DMS79 (cell line): ENCODE measurements at places on chromosomes 5 and 9.

- DNase-seq = no peak
Observed at GRCh38 chr9:116868201-116868600, 181.1 kb downstream of the TRIM32 start.

DNA sequence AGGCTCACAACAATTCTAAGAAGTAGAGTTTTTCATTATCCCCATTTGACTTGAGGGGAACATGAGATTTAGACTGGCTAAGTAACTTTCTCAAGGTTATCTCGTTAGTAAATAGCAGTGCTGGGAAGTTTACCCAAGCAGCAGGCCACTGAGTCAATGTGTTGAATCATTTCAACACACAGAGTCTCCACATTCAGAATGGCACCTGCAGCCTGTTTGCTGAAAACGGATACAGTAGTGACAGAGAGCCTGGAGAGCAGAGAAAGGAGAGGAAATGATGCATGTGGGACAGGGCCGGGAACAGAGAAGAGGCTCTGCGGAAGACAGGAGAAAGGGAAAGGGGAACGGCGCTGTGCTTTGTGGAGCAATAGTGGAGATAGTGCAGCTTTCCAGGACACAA lies 33.5 kb upstream of the ZSWIM6 start:
- DNase-seq = no peak

- DNase-seq = no peak
Observed at GRCh38 chr9:135129137-135129695, 41.7 kb downstream of the OLFM1 start.

DNA sequence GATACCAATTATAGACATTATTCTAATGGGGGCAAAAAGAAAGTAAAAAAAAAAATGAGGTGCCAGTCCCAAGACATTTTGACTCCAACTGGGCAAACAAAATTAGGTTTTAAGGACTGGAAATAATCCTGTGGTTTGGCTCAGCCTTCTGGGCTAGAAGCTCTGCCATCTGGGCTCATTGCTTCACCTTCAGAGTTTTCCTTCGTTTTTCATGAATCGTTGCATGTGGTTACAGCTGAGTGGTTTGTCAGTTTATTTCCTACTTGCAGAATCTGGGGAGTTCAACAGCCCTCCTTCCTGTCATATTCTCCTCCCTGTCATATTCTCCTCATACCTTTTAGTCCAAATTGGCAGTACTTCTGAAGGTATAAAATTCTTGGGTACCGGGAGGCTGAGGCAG lies 12.0 kb downstream of the UGT3A2 start:
- DNase-seq = peak; percentile 77

DNA sequence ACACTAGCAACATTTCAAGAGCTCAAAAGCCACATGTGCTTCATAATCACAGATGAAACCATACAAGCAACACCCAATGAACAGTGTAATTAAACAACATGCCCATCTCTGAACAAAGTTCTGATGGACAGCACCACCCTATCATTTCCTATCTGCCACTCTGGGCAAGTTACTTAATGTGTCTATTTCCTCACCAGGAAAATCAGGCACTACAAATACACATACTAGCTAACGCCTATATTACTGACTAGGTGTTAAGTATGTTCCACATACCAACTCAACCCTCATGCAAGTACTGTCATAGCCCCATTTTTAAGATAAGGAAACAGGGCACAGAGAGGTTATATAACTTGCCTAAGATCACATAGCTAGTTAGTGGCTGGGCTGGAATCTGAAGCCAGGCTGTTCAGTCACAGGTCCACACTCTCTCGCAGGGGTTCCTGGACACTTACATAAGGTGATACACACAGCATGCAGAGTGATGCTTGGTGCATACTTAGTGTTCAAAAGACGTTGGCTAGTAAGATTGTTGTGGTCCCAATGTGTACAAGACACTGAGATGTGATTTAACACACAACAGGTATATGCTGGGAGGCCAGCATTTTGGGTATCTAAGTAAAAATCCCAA lies 24.2 kb downstream of the CORO2A start:
- no peak for DNase-seq

- no peak for DNase-seq
Observed at GRCh38 chr5:1431021-1431811, 14.0 kb downstream of the SLC6A3 start.

DNA sequence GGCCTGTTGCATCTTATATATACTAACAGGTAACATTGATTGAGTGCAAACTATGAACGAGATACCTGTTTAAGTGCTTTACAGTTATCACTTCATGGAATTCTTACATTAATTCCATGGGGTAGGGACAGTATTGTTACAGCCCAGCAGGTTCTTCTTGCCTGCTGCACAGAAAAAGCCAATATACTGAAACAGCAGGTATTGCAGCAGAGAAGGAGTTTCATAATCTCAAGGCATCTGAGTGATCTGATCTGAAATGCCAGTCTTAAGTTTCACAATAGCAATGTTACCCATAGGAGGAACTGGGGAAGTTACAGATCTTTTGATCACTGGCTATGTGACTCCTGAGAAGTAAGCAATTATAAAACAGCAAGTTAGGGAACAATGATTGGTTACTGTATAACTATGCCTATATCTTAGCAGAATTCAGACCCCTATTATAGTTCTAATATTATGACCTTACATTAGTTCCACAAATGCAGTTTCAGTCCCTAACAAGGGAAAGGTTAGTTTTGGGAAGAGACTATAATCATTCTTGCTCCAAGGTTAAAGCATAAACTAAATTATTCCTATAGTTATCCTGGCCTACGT lies 126.5 kb upstream of the BNC2 start:
- no peak for DNase-seq

DNA sequence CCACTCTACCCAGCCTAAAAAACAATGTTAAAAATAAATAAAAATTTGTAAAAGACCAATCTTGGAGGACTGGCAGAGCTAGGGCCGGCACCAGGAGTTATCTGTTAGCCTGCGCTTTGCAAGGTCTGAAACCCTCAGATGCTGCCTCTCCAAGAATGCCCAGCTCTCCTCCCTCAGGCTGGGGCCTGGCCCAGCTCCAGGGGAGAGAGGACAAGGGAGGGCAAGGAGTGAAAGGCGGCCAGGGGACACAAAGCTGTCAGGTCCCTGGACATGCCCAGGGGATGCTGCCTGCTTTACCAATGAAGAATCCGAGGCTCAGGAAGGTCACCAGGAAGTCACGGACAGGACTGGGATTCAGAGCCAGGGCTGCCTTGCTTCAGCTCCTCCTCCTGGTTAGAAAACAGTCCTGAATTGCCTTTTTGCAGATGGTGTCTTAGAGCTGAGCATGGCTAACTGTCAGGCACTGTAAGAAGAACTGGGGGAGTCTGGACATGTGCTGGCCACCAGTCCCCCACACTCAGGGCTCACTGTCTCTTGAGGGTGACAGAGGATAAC lies 5.5 kb upstream of the N4BP3 start:
- no peak for DNase-seq

DNA sequence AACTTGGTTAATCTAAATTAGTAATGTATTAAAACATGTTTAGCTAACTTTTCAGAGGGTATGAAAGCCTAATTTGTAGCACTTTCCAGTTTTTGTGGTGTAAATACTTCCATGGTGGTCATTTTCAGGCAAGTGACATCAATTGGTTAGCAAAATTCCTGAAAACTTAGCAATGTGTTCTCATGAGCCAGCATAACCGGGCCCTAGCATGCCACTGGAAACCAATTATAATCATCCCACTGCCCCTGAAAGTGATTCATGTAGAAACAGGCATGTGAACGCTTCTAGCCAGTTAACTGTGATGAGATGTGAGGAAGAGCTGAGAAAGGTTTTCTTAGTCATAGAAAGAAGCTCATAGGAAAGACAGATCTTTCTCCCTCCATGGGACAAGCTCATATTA lies 417.2 kb downstream of the TLR4 start:
- no peak for DNase-seq

DNA sequence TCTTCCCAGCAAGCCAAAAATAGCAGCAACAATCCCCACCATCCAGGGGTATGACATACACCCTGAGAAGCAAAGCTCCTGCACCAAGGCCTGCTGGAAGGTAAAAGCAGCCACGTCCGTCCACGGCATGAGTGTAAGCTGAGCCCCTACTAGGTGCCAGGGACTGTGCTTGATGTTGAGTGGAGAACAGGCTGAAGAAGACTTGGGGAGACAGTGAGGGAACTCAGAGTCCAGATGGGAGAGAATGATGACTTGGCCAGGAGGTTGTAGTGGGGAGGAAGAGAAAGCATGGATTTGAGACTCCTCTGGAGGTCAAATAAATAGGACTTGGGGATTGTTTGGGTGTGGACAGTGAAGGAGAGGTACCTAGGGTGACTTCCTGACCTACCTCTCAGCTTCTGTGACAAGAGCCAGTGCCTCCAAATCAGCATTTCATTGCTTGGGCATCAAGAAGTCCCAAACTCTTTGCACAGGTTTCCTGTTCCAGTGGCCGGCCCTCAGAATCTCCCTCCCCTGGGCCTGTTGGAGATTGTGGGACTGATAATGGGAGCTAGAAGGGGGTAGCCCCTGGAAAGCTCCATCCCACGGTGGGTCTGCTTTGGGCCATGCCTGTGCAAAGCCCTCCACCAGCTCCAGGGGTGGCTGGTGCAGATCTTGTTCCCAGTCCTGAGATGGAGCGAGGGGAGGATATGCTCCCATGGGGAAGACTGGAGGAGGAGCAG lies 58.3 kb upstream of the ADAMTS2 start:
- no peak for DNase-seq

DNA sequence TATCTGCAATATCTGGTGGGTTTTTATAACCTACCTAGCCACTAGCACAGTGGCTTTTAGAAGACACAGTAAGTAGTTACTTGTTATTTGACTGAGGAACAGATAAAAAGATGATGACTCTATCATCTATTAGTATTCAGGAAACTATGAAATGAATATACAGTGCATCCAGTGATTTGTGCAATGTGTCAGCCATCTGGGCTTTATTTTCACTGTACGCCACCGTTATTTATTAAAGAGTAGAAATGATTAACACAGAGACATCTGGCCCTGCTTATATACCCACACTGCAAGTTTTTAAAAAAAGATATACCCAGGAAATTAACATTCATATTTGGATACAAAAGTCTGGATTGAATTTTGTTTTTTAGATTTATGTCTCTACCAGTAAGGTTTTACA lies 408.4 kb downstream of the PDE4D start:
- DNase-seq = no peak

- DNase-seq = no peak
Observed at GRCh38 chr5:54719384-54720283, 202.1 kb downstream of the SNX18 start.

DNA sequence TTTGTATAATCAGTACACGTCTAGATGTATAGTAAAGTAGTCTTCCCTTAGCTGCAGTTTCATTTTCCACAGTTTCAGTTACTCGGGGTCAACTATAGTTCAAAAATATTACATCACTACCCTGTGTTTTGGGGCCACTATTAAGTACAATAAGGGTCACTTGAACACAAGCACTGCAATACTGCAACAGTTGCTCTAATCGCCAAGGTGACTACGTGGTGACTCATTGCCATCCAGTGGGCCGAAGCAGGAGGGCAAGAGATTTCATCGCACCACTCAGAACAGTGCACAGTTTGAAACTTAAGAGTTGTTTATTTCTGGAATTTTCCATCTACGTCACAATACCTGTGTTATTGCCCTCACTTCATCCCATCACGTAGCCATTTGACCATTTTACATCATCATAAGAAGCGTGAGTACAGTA lies at the start of gene ARL14EPL:
TSS of gene ARL14EPL (plus strand) at position 379 of the 424 bp plus-strand sequence. CDS start 18,994 bp downstream, outside the sequence.
- DNase-seq = no peak

DNA sequence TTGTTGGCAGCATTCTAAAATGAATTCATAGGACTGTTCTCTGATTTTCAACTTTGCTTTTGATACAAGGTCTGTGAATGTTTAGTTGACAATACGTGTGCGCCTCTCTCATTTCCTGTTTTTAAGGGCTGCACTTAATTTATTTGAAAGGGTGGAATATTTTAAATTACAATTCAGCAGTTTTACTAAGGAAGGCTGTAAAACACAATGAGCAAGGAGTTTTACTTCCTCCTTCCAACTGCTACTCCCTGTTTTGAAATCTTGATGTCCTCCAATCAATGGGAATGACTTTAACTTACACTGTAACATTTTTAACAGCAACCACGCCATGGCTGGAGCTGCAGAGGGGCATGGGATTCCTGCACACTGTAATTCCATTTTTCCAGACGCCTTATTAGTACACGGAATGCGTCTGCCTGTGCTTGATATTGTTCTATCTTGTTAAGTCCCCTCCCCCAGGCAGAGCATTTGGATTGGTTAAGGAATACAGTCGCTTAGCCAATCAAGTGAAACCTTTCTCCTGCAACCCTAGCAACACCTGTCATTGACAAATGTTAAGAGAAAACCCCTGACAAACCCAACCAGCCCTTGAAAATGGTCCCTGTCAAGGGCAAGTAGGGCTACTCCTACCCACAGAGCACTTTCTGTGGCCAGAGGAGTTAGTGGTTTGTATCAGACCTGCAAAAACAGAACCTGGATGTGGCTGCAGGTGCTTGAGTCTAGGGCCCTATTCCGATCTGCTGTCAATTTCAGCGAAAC lies 12.5 kb upstream of the ZSWIM6 start:
- no peak for DNase-seq

DNA sequence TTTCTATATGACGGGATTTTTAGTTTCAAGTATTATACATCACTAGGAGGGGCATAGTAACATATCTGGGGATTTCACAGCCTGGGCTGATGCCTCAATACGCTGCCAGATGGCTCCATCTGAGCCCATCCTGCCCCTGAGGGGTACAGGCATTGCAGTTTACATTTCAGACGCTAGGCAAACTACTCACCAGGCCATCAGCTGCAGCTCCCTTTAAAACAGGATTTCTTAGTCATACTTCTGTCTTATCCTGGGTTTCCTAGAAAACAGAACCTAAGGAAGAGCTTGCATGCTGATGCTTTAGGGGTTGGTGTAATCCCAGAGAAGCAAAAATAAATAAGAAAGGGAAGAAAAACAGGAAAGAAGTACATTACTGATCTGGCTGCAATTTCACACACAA lies 372.8 kb upstream of the PIK3R1 start:
- no peak for DNase-seq

- no peak for DNase-seq
Observed at GRCh38 chr9:20042128-20042711, 253.4 kb upstream of the SLC24A2 start.

GRCh38 chr5:111498346-111498745 lies 14.0 kb downstream of the STARD4 start:
- no peak for DNase-seq

DNA sequence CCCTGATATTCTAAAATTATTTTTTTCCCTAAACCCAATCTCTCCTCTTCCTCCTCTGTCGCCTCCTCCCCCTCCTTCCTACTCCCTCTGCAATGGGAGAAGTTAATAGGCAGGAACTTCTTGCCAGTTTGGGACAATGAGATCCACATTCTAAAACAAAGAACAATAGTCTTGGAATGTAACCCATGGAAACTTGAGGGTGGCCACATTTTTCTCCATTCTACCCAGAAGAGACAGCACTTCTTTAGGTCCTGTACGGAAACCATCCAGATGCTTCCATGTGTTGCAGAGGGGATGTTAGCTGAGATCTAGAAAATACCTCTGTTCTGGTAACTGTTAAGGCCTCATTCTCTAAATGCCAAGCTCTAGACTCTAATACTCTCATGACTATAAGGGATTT lies 10.0 kb downstream of the SPARC start:
- DNase-seq = no peak
